Hippocampal formation (tissue), 2 donors: ENCODE measurements at places on chromosomes 4 and X.

DNA sequence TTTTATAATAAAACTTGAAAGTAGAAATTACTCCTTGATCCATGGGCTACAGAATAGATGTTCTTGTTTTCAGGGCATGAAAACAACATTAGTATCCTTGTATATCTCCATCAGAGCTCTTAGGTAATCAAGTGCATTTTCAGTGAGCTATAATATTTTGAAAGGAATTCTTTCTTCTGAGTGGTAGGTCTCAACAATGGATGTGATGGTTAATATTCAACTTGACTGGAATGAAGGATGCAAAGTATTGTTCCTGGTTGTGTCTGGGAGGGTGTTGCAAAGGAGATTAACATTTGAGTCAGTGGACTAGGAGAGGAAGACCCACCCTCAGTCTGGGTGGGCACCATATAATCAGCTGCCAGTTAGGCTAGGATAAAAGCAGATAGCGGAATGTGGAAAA lies 100.1 kb downstream of the LCORL start:
- DNase-seq = no peak

DNA sequence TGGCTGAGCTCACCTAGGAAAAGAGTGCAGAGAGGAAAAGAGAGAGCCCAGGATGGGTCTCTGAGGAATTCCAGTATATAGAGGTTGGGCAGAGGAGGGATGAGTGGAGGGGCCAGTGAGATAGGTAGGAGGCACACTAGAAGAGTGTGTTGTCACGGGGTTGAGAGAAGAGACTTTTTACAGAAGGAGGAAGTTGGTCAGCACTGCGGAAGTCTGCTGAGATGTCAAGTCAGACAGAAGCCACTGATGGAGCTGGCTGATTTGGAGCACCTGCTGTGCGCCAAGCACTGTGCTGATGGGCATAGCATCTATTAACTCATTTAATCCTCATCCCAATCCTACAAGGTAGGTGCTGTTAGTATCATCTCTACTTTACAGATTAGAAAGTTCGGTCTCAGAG lies 60.4 kb downstream of the EFNB1 start:
- DNase-seq = no peak

DNA sequence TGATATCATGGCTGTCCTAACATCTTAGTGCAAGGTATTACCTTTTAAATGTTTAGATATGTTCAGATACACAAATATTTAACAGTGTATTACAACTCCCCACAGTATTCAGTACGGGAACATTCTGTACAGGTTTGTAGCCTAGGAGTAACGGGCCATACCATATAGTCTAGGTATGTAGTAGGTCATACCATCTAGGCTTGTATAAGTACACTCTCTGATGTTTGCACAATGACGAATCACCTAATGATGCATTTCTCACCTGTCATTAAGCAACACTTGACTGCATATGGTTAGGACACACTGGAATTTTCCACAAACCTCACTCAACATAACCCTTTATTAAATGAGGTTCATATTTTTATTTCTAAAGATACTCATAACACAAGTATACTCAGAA lies 67.7 kb downstream of the THOC2 start:
- no peak for DNase-seq

GRCh38 chr4:116118221-116118620 lies 967.2 kb downstream of the TRAM1L1 start:
- no peak for DNase-seq

GRCh38 chr4:103719830-103720207 lies at the start of gene TACR3:
Gene TACR3, minus strand, starts transcription at chr4:103719985. Its CDS starts 310 bp downstream, at chr4:103719675.
- no peak for DNase-seq

DNA sequence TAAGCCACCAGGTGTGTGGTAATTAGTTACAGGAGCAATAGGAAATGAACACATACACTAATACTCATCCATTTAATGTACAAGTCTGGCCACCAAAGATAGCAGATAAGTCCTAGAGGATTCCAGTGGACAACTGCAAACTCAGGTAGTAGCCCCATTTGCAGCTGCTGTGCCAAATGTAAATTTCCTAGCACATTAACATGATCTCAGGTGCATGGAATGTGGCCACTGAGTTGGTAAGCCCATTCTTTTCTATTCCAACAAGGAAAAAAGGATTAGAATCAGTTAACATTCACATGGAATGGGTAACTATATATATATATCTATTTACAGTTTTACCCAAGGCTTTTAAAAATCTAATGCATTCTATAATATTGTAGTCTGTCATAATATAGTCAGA lies 23.3 kb upstream of the FRAS1 start:
- DNase-seq = no peak

DNA sequence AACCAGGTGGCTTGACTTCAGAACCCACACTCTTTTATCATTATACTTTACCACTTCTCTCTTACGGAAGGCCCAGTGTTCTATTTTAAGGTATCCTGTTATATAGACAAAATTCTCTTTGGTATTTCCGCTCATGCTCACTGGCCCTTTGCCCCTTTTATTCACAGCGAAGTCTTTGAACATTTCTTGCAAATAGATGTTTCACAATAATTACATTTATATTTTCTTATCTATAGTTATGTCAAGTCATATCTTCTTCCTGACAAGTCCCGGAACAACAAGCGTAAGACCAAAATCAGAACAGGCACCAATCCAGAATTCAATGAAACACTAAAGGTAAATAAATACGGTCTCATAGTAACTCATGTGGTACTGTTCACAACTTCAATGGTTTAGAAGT lies 102.0 kb downstream of the SYTL5 start:
- no peak for DNase-seq

DNA sequence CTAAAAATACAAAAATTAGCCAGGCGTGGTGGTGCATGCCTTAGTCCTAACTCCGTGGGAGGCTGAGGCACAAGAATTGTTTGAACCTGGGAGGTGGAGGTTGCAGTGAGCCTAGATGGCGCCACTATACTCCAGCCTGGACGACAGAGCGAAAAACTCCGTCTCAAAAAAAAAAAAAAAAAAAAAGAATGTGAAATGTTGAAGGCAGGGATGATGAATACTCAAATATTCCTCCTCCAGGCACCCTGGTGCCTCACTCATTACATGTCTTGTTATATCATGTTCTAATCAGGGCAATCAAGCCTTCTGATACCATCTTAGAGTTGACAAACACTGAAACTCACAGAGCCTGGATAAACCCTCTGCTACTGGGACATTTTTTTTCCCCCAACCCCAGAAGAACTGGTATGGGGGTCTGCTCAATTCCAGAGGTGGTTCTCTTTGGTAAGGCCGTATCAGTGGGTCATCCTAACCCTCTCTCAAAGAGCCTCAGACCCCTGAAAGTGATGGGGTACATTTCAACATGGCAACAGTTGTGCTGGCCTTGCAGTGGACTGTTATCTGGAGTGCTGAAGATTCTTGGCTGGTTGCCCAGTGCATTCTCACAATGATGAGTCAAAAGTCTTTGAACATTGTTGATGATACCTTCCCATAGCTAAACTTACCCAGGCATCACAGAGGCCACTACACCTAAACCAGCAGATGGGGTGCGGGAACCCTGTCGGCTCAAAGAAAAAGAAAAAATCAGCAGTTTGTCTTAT lies 2.4 kb upstream of the SH3KBP1 start:
- no peak for DNase-seq

DNA sequence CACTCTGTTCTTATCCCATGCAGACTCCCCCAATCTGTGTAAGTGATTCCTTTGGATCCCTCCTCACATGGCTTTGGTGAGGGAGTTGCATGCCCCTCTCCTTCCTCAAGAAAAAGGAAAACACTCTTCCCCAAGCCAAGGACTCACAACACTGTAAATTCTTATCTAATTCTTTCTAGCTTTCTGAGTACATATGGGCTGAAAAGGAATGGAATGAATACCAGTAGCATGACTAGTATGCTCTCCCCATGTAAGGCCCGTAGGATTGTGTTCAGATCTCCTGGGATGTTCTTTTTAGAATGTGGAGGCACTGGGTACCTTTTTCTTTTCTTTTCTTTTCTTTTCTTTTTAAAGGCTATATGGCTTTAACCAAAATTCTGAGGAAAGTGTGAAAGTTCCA lies 17.0 kb upstream of the MAGED1 start:
- no peak for DNase-seq

- peak; percentile 22 for DNase-seq
These were observed 25.3 kb downstream of the STIM2 start for GRCh38 chr4:26885912-26886274.
